ENCODE measurements at places on chromosomes 3 and 15. TPM values are rescaled to one million over a fixed set of nuclear protein-coding genes. Genes with fewer than 3 reads are reported as not detected.
A peak's percentile ranks its signal among the peaks of the same experiment; 100 is the strongest.

The UBAP1L gene
- total RNA-seq: 2.3 TPM

The GRAMD1C gene
- 2.2 TPM for total RNA-seq

The TICRR gene
- total RNA-seq: 5.2 TPM

The SNTN gene
- total RNA-seq: not detected

The DYNLT2B gene
- 7.1 TPM for total RNA-seq

The CKMT1B gene
- not detected for total RNA-seq

The SLC6A20 gene
- not detected for total RNA-seq

GRCh38 chr3:51999846-52000245 is 4.2 kb upstream of the RPL29 start:
- no peak for DNase-seq

DNA sequence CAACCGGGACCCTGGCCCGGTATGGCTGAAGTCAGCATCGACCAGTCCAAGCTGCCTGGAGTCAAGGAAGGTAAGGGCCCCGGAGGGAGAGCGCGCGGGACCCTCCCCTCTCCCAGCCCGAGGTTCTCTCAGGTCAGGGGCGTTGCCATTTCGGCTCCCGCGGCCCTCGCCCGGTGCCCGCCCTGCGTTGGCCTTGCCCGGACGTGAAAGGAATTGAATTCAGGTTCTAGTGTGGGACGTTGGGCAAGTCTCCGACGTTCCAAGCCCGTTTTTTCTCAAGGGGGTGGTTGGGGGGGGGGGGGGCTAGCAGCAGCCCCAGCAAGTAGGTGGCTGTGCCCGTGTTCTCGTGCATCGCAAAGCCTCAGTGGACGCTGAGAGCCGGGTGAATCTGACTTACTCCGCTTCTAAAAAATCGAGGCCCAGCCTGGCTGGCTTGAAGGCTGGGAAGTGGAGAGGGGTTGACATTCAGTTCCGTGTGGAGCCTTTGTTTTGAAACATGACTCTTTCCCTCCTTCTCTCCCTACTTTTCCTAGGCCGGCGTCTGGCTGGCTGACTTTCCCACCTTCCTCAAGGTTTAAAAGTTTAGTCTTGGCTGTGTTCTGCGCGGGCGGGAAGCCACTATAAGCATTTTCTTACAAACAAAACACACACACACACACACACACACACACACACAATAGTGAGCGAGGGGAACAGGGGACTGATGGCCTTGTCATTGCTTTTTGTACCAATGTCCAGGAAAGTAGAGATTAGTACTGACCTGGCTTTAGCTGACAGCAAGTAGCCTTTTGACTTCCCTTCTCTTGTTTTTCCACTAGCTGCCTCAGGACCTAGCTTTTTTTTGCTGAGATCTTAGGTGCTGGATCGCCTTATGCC is at the start of gene UTS2B:
TSS of gene UTS2B (minus strand) at position 873 of the 876 bp plus-strand sequence. CDS start 48,337 bp downstream, outside the sequence.
- peak; percentile 72 for DNase-seq

DNA sequence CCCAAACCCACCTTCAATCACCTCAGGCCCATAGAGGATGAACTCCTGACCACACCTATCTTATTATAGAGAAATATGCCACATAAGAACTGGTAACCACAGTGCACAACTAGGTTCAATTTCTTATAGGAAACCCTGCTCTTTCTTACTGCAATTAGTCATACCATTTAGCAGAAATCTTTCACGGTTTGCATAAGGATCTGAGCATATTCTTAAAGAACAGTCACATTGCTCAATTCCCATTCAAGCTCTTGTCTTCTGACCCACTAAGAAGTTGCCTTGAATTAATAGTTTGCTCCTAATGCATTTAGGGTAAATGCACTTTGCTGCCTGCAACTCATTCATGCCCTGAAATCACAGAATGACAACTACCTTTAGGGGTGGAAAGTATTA is 9.2 kb downstream of the ERC2 start:
- no peak for DNase-seq

- peak; percentile 91 for DNase-seq
These were observed 22.8 kb downstream of the MYO1E start for GRCh38 chr15:59349680-59350420.

DNA sequence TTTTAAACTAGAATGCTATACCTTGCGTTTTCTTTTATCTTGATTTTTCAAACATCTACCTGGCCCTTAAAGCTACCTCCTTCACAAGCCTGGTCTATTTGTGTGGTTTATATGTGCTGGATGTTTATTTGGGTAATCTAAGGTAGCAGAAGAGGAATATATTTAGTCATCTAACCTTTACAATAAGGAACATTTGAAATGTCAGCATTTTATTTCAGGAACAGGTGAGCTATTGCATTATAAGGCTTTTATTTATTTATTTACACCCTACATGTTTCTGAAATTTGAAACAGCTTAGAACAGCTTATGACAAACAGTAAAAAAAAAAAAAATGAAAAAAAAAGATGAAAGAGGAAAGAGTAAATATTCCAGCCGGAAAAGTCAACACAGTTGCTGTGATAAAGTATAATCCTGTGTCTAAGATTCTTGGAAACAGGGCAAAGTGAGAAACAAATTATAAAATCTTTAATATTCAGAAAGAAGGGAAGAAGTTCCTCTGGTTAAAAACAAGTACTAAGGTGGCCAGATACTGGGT is 19.5 kb downstream of the HHLA2 start:
- DNase-seq: no peak

GRCh38 chr3:16335772-16336645 is 71.0 kb downstream of the OXNAD1 start:
- no peak for DNase-seq

GRCh38 chr3:44612678-44613077 is 12.2 kb upstream of the ZNF197 start:
- DNase-seq: no peak

- no peak for DNase-seq
These were observed 223.4 kb downstream of the STT3B start for GRCh38 chr3:31755926-31756658.

DNA sequence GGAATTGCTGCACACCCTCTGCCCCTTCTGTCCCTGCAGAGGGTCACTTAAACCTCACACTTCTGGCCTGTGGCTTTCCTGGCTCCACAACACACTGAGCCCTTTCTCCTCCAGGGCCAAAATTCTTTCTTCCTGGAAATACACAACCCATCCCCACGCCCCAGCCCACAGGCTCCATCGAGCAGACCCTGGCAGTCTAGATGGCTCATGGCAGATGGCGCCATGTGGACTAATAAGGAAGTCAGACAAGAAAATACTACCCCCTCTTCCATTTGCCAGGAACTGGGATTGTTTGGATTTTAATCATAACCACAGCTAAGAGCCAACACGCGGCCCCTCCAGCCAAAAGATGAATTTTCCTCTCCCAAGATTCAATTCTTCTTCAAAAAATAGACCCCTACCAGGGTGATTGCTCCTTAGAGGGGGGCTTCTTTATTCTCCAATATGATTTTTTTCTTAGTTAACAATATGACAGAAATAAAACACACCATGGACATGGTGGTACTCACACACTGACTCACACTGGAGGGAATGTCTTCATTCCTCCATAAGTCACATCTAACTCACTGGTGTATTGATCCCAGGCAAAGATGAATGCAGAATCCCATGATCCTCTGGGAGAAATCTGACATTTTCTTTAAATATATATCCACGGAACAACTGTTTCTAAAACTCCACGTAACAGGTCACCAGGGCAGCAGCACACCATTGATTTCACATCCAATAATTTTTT is 111.5 kb downstream of the NTRK3 start:
- DNase-seq: no peak
